ENCODE measurements at places on chromosomes 1 and 21.

DNA sequence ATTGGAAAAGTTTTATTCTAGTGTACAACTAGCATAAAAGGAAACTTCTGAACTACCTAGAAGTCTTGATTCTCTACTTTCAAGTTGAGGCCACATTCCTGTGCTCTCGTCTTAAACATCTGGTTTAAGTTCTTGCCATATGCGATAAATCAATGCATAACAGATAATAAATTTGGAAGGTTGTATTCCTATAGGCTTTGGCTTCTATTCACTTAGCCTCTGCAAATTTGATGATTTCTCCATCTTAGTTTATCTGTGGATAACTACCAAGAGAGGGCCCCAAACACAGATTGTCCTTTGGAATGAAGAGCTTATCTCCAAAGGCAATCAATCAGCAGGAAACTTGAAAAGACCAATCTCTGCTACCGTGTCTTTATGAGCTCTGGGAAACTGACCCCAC, 11.7 kb upstream of the RNF2 start:
- DNase-seq: no peak

DNA sequence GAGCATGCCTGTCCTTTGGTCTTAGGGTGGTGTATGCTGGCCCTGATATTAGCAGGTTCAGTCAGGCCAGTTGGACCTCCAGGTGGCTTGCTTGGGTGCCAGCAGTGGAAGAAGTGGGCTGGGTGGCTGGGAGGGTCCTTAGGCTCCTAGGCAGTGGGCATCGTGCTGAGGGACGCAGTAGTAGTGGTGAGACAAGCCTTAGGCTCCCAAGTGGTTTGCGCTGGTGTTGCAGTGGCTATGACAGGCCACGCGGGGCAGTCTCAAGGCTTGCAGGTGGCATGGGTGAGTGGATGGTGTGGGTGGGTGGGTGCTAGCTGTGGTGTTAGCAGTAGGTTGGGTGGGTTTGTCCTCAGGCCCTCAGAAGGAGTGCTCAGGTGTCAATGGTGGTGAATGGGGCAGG, 162.3 kb downstream of the FMN2 start:
- DNase-seq: no peak

DNA sequence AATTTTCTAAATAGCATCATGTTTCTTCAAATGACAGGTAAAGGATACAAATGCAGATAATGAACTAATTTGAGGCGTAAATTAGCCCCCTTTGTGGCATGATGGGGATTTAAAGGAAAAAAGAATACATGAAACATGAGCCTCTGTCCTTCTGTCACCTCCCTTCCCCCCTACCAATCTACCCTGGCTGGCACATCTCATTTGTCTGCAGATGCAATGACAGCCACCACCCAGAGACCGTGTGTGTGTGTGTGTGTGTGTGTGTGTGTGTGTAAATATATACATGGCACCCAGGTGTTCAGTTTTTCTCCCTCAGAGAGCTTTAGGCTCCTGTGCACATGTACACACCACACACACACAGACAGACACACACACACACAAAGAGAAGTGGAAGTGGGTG, 451.1 kb downstream of the RWDD3 start:
- no peak for DNase-seq

GRCh38 chr1:181057079-181057478, 23.3 kb downstream of the MR1 start:
- no peak for DNase-seq

DNA sequence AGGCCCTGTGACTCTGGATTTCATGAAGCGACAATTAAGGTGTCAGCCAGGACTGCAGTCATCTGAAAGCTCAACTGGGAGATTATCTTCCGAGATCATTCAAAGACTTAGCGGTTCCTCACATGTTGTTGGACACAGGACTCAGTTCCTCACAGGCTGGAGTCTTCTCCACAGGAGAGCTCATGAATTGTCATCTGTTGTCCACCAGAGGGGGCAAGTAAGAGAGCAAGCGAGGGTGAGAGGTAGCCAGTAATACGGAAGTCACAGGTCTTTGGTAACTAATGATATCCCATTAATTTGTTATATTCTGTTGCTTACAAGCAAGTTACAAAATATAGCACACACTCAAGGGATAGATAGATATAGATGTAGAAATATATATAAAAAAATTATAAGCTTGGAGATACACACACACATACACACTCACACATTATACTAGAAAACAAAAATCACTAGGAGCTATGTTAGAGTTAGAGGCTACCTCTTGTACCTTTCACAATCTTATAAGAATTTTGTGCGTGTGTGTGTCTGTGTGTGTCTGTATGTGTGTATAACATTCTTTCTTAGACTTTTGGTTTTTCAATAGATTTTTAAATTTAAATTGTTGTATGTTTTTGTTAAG, 1695.3 kb downstream of the BRINP3 start:
- no peak for DNase-seq

- DNase-seq: no peak
Observed at GRCh38 chr1:248189026-248189425, 8.0 kb upstream of the OR2M3 start.

DNA sequence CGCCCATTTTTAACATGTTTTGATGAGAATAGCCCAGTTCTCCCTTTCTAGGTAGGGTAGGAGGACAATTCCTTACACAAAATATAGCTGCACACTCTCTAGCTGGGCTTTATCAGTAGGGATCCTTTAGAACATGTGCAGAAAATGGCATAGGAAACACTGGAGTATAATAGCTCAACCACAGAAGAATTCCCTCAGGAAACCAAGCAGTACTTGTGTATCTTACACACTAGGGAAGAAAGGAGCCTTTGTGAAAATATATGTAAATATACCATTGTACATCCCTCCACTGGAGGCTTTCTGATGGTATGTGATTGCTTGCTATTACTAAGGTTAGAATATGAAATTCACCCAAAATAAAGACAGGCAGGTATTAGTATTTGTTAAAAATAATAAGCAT, 153.5 kb downstream of the LRRC40 start:
- DNase-seq: no peak

- no peak for DNase-seq
Observed at GRCh38 chr1:51776408-51776807, 102.1 kb downstream of the NRDC start.

- DNase-seq: no peak
Observed at GRCh38 chr21:41802684-41803083, 35.8 kb upstream of the RIPK4 start.

- DNase-seq: no peak
Observed at GRCh38 chr1:200866521-200866920, 6.3 kb upstream of the GPR25 start.

- DNase-seq: no peak
Observed at GRCh38 chr1:64519901-64520300, 50.0 kb downstream of the CACHD1 start.

GRCh38 chr1:28775121-28775942, 36.6 kb upstream of the OPRD1 start:
- peak; percentile 40 for DNase-seq

DNA sequence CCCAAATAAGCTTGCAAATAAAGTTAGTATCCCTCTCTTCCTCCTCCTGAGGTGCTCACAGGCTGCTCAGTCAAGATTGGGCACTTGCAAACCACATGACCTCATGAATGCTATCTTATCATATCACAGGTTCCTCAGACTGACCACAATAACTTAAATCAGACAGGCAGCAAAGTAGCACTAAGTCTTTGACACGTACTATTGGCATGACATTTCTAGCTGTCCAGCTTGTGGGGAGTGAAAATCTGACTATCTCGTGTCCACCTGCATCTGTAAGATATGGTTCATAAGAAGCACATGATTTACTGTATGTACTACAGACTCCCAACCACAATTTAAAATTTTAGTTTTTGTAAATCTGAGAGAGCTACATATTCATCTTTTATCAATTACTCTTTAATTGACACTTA, 58.0 kb upstream of the GFI1 start:
- DNase-seq: no peak

GRCh38 chr1:167943541-167943940, 6.7 kb upstream of the MPC2 start:
- no peak for DNase-seq

GRCh38 chr1:97013941-97014340, 292.4 kb downstream of the PTBP2 start:
- DNase-seq: no peak

DNA sequence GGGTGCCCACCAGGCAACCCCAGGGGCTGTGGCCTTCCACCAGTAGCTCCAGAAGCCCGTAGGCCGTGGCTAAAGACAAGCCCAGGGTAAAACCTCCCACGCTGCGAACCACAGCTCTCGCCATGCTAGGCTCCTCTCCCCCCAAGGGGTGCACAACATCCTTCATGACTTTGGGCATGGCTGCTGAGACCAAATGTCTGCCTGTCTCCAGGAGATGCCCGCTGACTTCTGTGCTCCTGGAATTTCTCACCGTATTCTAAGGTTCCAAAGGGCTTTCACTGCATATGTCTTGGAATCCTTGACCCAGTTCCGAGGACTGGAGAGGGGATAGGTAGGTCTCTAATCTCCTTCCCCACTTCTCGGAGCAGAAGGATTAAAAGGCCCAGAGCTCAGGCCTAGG, at the start of the genes DCST1 and DCST2:
TSS of gene DCST1 (plus strand) at position 301 of the 400 bp plus-strand sequence. CDS start 213 bp downstream, outside the sequence.
TSS of gene DCST2 (minus strand) at position 258 of the 400 bp plus-strand sequence. CDS start at position 178, 80 bp downstream.
- DNase-seq: no peak

DNA sequence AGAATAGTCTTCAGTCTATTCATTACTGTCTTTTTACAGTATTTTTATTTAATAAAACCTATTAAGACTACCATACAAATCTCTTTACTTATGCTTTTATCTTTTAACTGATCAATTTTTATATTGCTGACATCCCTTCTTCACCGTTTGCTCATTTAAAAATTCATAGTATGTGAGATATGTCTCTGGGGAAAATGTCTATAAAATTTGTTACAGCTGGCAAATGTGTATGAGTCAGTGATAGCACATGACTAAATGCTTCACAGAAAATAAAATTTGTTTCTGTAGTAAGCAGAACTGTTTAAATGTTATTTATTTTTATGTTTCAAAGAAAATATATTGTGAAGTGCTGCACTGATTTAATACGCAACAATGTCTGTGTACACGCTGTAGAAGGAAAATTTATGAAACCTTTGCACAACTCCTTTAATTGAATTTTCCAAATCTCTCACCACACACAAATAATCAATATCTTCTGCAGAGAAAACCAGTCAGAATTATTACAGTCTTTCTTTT, 74.2 kb downstream of the ITGB3BP start:
- no peak for DNase-seq

GRCh38 chr1:165403835-165404482, 41.0 kb downstream of the RXRG start:
- no peak for DNase-seq

- no peak for DNase-seq
Observed at GRCh38 chr21:44347911-44348451, 5.4 kb upstream of the TRPM2 start.

- DNase-seq: no peak
Observed at GRCh38 chr1:165564561-165564960, 20.8 kb downstream of the LRRC52 start.

DNA sequence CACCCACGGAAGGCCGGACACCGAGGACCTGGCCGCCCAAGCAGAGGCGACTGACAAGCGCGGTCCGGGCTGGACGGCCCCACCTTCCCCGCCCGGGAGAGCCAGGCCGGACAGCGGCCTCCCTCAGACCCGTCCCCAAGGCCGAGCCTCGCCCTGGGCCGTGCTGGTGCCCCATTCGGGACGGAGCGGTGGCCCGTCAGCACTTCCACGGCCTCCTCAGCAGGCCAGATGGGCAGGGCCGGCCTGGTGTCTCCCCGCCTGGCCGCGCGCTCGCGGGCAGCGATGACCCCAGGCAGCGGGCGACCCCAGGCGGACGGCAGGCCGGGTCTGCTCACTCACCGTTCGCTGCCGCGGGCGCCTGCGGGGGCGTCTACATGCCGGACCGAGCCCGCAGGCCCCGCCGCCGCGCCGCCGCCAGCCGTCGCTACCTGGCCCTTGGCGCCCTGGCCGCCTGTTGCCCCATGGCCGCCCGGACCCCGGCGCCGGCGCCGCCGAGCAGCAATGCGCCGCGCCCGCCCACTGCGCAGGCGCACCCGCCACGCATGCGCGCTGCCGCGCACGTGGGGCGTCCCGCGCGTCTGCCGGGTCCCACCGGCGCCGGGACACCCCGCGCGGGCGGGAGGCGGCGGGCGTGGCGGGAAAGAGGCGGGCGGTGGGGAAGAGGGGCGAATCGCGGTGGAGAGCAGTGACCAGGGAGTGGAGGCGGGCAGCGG, at the start of gene NADK:
TSS of gene NADK (minus strand) at position 521 of the 713 bp plus-strand sequence. CDS start 13,064 bp downstream, outside the sequence.
- peak; percentile 36 for DNase-seq

DNA sequence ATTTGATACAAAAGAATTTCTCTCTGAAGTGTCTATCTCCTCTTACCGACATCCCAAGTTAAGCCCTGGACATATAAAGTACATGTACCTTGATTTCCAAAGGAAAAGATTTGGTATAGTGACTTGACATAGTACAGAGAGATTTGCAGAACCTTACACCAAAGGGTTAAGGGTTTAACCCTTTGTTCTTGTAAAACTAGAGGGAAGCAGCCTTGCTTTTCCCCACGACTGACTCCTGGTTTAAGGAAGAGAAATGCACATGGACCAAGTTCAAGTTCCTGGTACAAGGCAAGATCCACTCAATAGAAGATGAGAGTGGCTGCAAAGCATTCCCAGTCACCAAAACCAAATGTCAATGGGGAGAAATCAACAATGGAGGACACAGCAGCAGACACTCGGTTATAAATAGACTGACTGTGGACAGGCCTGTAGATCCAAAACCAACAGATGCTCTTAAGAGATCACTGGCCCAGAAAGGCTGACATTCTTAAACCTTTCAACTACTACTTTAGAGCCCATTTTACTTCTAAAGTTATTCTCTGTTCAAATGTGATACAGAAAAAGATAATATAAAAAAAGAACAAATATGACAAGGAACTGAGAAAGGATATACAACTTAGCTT, 69.4 kb downstream of the PUM1 start:
- no peak for DNase-seq

GRCh38 chr21:15406791-15407190, 323.0 kb upstream of the USP25 start:
- no peak for DNase-seq
